Mammary microvascular endothelial cell (primary cell): ENCODE measurements at places on chromosomes 3 and 15. TPM values are rescaled to one million over a fixed set of nuclear protein-coding genes. Genes with fewer than 3 reads are reported as not detected.

The EIF4E3 gene
- total RNA-seq: 2.8 and 3.7 TPM in 2 replicates

The SLC22A13 gene
- total RNA-seq: 0.07 TPM in 1 of 2 replicates, not detected in the other

The A4GNT gene
- not detected in 2 replicates for total RNA-seq

The CCDC9B gene
- 6.3 and 7.7 TPM in 2 replicates for total RNA-seq

The BCL2A1 gene
- total RNA-seq: 0.13 and 0.89 TPM in 2 replicates

The CD200R1 gene
- total RNA-seq: not detected in 2 replicates

The CTXN2 gene
- total RNA-seq: not detected in 2 replicates

The GP9 gene
- 0.53 TPM in 1 of 2 replicates, not detected in the other for total RNA-seq

The FANCD2OS gene
- total RNA-seq: not detected in 2 replicates

The ZDHHC23 gene
- 2.0 and 3.3 TPM in 2 replicates for total RNA-seq

The GADL1 gene
- total RNA-seq: 0.05 TPM in 1 of 2 replicates, not detected in the other

The RASL12 gene
- not detected in 2 replicates for total RNA-seq

The C3orf85 gene
- total RNA-seq: not detected in 2 replicates

The CCDC54 gene
- total RNA-seq: not detected in 2 replicates
